IMR-90 (cell line): ENCODE measurements at places on chromosomes 16 and 17. TPM values are rescaled to one million over a fixed set of nuclear protein-coding genes. Genes with fewer than 3 reads are reported as not detected.
A peak's percentile ranks its signal among the peaks of the same experiment; 100 is the strongest.

- no peak for DNase-seq
These were observed 589.7 kb downstream of the CDH11 start for GRCh38 chr16:64532117-64532516.

DNA sequence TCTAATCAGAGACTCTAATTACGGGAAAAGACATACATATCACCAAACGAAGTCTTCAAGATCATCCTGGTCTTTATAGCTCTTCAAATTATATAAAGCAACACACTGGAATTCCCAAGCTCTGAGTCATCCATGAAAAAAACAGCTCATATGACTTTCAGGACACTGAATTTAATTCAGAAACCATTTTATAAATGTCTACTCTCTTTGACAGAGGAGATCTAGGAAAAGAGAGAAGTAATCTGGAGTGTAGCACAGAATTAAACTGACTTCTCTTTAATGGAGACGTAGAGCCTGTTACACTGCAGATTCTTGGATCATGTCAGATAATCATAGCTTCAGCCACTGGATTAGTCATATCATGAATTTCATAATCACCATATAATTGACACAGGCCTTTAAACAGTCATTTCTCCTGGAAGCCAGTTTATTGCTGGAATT lies 86.8 kb upstream of the WSB1 start:
- peak; percentile 71 for DNase-seq

DNA sequence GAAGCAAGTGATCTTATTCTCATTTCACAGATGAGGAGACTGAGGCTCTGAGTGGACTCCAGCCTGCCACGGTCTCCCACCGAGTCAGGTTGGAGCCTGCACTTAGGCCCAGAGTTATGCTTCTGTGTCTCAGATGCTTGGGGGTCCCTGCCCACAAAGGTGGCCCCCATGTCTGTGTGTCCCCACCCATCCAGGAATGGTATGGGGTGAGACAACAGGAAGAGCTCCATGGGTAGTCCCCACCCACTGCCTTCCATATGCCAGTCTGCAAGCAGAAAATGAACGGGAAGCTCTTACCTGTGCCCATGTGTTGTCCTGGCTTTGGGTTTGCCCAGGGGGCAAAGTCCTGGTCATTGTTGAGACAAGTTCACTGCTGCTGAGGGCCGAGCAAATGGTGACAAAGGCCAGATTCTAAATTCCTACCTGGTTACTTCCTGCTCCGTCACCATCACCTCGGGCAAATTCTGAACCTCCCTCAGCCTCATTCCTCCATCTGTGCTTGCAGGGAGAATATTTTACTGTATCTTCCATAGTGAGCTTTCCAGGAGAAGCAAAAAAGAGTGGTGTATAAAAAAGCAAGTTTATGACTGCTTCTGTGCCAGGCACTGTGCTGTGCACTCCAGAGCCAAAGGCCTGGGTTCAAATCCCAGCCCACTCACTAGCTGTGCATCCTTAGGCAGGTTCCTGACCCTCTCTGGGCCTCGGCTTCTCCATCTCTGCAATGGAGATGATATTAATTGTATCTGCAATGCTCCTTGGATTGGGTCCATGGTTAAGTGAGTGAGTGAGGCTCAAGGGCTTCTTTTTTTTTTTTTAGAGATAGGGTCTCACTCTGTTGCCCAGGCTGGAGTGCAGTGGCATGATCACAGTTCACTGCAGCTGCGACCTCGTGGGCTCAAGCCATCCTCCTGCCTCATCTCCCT lies 9.3 kb downstream of the IL4R start:
- DNase-seq, result no peak

GRCh38 chr16:70725912-70726828 lies 40.3 kb upstream of the MTSS2 start:
- DNase-seq, result peak; percentile 42

DNA sequence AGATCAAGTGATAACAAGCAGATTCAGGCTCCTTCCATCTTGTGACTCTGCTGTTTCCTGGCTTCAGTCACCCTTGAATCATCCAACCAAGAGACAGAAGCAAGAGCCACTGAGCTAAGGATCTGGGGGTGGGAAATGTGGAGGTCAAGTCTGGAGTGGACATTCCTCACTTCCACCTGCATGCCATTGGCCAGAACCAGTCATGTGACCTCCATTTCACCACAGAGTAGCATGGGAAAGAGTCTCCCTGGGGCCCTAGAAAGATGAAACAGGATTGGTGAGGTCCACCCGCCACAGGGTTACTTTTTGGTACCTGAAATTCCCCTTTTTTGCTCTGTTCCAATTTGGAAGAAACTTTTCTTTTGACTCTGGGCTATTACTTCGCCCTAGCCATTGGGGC lies 1006.0 kb upstream of the EEF2KMT start:
- no peak for DNase-seq

- DNase-seq, result no peak
These were observed 2.0 kb upstream of the FOXF1 start for GRCh38 chr16:86508028-86508946.

DNA sequence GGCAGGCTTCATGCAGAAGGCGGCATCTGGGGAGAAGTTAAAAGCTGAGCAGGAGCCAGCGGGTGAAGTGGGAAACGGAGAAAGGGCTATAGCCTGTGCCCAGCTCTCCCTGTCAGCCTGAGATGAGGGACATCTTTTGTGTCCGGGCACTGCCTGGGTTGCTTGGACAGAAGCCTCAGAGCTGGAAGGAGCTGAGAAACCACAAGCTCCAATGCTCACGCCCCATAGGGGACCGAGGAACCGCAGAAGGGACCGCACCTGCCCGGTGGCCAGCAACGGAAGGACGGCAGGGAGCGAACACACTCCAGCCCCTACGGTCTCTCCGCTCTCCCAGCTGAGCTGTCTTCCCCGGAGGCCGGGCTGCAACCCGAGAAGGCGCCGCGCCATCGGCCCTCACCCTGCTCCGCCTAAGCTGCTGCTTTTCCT lies 175.8 kb downstream of the NPIPB11 start:
- DNase-seq, result peak; percentile 58

GRCh38 chr17:46045639-46046038 lies 46.6 kb downstream of the STH start:
- peak; percentile 16 for DNase-seq

DNA sequence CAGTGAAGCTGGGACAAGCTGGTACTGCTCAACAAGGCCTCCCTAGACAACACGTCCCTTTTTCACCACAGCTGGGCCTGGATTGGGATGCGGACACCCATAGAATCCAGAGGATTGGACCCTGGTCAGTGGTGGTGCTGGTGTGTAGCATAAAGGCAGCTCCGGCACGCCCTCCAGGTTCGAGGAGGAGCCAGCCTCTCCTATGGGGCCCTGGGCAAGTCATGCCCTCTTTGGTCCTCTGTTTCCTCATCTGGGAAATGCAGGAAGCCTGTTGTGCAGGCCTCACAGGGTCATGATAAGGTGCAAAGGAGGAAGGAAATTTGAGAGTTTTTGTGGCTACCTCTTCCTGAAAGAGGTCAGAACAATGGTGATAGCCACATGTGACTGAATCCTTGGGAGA lies 1741.7 kb downstream of the TP53TG3F start:
- no peak for DNase-seq

- no peak for DNase-seq
These were observed 46.5 kb upstream of the ATP2A3 start for GRCh38 chr17:4010754-4011153.

DNA sequence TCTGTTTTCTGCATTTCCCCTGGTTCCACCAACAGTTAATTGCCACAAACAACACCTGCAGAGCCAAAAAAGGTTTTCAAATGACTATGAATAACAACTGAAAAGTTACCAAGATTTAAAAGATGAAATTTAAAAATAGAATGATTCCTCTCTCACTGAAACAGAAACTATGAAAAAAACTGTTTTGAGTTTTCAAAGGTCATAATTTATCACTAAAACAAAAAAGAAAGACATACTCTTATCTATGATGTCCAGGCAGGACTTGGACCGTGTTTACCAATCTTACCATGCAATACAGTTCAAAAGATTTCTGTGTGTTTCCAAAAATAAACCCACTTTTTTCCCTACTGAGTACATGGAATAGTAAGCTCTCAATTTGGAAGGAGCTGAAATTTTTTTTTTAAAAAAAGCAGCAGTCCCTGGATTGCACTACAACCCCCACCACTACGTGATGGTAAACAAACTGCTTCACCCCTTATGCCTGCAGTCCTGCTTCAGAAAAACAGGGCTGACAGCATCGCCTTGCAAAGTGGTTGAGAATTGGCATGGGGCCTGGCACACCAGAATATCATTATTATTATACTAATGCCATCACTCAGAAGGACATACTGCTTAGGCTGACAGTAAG lies 8.5 kb downstream of the TXNDC11 start:
- DNase-seq, result no peak

NT5M gene
- 0.18 and 0.28 TPM in 2 replicates for total RNA-seq

TERB1 gene
- under 0.01 TPM in 1 of 2 replicates, not detected in the other for total RNA-seq

ITFG1 gene
- 57.5 and 60.4 TPM in 2 replicates for total RNA-seq

CD300LB gene
- not detected in 2 replicates for total RNA-seq

SKAP1 gene
- total RNA-seq, result not detected in 2 replicates

NCOR1 gene
- total RNA-seq, result 78.0 and 80.3 TPM in 2 replicates

CNGB1 gene
- total RNA-seq, result not detected in 2 replicates

TTYH2 gene
- 2.3 and 4.2 TPM in 2 replicates for total RNA-seq

TUBD1 gene
- total RNA-seq, result 4.4 and 4.7 TPM in 2 replicates

KRT36 gene
- total RNA-seq, result not detected in 2 replicates
